ENCODE measurements at places on chromosomes 3 and 15.

DNA sequence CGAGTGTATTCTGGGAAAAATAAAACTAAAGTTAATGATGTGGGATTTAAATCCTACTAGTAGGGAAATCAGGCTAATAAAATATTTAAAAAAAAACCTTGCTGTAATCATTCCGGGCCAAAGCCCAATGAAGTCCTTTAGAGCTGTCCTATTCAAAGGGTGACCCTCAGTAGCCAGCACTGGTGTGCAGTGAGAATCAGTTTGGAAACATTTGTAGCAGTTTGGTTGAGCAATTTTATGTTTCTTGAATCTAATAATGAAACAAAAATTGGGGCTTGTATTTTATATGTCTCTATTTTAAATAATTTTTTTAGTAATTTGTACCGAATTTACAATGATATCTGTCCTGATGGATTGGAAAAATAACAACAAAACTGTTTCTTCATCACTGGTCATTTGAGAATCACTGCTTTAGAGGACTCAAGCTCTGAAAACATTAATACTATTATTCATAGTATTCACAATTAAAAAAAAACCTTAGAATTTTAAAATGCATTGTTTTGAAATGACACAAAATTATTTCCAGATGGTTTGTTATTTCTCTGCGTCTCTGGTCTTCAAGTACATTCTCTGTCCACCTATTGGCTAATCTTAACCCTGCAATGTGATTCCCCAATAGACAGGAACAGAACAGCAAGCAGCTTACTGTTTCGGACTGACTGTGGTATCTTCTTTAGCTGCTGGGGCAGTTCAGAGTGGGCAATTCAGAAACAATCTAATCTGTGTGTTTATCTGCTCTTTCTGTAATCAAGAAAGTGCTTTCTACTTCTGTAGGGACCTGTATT is 71.2 kb downstream of the OTOL1 start:
- DNase-seq = no peak

DNA sequence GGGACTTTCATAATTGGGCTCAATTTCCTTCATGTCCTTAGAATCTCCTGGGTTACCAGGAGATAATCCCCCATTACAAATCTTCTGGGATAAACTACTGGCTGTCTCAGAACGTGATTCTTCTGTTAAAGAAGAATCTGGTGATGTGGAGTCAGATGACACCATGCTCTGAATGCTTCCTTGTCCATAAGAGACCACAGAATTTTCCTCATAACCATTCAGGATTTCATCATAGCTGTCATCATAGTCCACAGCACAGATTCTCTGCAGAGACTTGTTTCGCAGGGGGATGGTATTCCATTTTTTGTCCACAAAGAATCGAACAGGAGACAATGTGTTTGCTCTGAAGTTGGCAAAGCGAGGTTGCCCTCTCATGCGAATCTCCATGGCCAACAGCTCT is 109.8 kb upstream of the TSPAN3 start:
- DNase-seq = no peak

DNA sequence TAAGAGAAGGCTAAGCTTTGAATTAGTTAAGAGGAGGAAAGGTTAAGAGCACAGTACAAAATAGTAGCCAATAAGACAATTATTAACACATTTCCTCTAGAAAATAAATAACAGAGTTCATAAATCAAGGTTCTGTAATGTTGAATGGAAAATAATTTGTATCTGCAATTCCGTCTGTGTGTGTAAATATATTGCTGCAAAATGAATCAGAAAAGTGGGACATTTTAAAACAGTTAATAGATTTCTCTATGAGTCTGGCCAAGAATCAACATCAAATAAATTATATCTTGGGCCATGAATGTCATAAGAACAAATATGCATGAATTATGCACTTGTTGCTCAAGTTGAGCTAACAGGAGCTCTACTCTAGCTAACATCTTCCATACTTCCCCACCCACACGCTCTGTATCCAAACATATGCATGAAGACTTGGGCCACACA is 14.2 kb upstream of the SUCNR1 start:
- DNase-seq = no peak

DNA sequence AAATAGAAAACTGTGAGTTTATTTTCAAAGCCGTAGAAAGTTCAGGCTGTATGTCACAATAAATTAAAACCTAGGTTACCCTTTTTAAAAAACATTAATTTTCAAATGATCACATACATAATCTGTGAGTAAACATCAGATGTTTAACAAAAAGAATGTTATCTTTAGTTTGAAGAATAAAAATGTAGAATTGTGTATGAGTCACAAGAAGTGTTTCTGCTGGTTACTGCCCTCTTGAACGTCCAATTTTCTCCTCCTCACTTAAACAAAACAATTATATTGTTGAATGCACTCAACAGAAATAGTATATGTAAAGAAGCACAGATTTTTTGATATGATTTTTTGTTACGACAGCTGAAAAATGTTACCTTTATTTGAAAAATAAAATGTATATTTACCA is 855.1 kb downstream of the ROBO1 start:
- no peak for DNase-seq

DNA sequence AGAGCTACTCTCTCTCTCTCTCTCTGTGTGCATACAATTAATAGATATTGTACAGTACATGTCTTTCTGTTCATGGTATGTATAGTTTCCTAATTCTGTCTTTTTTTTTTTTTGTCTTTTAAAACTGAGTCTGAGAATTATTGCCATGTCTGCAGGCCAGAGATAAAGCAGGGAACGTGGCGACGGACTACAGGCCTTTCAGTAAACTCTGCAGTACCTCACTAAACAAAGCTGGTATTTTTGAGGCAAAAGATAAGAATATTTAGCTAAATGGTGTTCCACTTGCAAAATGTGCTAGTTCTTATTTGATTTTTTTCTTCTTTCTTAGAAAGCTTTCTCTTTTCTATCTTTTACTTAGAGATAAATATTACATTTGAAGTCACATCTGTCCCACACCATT is 44.0 kb upstream of the EHHADH start:
- no peak for DNase-seq

DNA sequence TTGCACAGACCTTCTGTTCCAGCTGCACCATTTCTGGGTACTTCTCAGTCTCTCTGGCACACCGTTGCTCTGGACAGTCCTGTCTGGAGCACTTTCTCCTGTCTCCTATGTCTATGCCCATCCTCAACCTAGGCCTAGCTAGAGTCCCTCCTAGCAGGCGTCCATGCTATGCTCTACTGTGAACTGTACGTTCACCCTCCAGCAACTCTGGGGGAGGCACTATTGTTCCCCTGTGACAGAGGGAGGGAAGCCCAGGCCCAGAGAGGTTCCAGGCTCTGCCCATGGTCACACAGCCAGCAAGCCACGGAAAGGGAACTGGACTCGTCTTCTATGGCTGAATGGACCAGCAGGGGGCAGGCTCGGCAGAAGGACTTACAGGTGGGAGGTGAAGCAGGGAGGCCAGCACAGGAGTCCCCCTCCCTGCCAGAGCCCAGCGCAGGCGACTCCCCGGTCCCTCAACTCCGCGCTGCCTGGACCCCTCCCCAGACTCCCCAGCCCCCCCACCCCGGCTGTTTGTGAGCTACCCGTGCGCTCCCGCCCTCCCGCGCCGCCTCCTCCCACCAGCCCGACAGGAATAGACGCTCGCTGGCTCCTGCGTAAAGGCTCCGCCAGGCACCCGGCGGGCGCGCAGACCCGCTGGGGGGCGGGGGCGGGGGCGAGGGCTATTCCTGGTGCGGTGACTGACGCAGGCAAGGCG is 1.7 kb upstream of the LINGO1 start:
- DNase-seq = no peak

DNA sequence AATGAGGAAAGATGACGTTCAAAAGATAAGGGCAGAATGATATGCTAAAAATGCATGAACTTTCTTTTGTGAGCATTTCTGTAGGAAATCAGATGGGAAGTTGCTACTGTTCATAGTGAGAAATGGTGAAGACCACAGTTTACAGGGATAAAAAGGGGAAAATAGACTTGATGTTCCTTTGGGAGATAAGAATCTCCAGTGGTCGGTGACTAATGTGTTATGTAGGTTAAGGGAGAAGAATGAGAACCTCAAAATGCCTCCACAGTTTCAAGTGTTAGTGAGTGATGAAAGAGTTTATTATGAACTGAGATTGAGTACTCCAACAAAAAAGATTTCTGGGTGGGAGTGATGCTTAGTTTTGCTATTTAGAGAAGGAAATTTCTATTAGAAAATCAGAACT is 247.2 kb downstream of the LSAMP start:
- no peak for DNase-seq

DNA sequence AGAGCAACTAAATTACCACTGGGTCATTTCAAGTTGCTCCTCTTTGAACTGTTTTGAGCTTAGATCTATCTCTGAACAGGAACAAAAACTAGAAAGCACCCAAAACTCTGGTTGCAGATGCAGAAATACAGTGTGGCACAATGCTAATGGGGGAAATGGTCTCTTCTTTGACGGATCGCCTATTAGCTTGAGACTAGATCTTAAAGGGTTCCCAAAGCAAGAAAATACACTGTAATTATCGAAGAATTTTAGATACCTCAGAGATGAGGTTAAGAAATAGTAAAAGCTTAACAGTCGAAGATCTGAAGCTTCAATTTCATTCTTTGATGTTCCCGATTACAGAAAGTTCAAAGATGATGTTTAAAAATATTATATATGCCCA is 818 bp downstream of the PPP1R2 start:
- no peak for DNase-seq

DNA sequence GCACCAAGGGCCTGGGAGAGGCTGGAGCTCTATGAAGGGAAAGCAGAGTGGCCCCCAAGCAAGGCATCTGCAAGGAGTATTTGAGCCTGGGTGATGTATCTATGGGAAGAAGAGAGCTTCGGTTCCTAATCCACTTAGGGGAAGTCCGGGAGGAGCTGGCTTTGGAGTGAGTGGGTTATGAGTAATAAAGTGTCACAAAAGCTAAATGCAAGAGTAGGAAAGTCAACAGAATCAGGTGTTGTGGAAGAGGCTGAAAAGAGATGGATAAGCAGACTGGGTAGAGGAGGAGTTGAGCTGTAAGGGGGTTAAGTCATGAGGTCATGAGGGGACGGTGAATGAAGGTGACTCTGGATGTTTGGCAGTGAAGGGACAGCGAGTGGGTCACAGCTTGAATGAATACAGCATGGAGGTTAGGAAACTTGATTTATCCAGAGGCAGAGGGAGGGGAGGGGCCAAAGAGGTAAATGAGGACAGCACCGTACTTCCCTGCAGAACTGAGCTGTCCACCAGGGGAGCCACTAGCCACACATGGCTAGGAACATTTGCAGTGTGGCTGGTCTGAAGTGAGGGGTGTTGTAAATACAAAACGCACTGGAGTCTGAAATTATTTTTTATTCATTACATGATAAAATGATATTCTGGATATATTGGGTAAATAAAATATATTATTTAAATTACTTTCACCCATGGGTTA is 83.3 kb downstream of the ADCY5 start:
- no peak for DNase-seq

GRCh38 chr15:57237301-57237642 is 139.0 kb upstream of the CGNL1 start:
- DNase-seq = no peak

GRCh38 chr15:60546744-60547143 is 67.8 kb upstream of the ICE2 start:
- no peak for DNase-seq

- no peak for DNase-seq
Measured at GRCh38 chr3:46087871-46088270, 60.6 kb upstream of the XCR1 start.

GRCh38 chr15:61064651-61065050 is 164.5 kb downstream of the RORA start:
- DNase-seq = no peak

GRCh38 chr3:155034786-155035185 is 45.3 kb upstream of the MME start:
- no peak for DNase-seq

- DNase-seq = no peak
Measured at GRCh38 chr3:156790156-156790555, 36.0 kb upstream of the LEKR1 start.

GRCh38 chr15:69988541-69989225 is 109.0 kb downstream of the TLE3 start:
- no peak for DNase-seq

- DNase-seq = no peak
Measured at GRCh38 chr15:27426805-27427204, 455.8 kb downstream of the GABRG3 start.

DNA sequence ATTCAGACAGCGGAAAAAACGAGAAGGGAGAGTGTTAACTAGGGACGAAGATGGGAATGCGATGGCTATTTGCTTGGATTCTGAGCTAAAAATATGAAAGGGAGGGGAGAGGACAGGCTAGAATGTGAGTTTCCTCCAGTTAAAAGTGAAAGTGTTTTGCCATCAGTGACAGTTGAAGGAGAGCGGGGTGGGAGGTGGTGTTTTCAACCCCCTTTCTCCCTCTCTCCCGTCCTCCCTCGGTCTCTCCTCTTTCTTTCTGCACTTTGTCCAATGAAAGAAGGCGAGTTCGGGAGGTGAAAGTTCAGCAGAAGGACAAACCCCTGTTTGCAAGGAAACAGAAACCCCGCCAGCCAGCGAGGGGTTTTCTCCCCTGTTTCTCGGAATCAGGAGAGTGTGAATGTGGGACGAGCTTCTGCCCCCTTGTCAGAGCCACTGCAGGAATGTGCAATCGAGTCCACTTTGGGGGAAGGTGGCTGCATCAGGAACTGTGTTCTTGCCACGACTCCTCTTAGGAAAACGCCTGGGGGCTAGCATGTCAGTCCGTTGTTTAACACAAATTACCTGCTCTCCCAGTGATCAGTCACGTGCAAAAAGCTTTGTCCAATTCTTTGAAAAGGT is 975 bp upstream of the FOXP1 start:
- DNase-seq = peak; percentile 76
